ENCODE measurements at places on chromosomes 13 and 19.

DNA sequence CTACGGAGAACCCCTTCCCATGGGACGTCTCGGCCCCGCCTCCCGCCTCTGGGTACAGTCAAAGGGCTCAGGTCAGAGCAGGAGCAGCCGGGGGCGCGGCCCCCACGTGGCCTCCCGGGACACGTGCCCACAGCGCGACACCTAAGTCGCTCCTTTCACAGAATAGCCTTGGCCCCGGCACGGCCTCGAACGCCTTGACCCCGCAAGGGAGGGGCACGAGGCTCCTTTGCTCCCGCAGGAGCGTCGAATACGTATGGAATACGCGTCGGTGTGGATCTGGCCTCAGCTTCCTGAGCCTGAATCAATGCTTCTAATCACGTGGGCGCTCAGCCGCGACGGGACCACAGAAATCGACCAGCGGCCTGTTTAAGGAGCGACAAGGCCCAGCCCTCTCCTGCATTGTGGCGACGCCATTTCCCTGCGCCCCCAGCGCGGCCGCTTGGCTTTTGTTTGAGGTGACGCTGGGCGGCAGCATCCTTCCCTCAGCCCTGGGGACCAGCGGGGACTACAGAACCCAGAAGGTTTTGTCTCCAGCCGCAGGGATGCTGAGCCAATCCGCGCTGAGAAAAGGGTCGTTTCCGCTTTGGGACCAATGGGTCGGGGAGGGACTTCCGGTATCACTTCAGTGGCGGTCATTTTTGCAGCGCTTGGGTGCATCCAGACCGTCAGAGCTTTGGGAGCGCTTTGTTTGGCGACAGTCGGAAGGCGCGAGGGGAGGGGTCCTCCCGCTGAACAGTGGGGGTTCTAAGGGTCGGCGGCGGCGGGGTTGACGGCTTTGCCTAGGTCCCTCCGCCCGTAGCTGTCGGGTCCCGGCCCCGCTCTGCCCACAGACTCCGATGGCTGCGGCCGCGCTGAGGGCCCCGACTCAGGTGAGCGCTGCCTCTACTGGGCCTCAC is at the start of gene ZIK1:
Gene ZIK1 (plus strand): TSS at position 625 of the 896 bp plus-strand sequence. CDS start 212 bp downstream, at position 837.
- DNase-seq = peak; percentile 71

- no peak for DNase-seq
These were observed 201.0 kb upstream of the RXFP2 start for GRCh38 chr13:31538067-31539042.

- no peak for DNase-seq
These were observed 30.8 kb downstream of the EFNA2 start for GRCh38 chr19:1316466-1316865.

DNA sequence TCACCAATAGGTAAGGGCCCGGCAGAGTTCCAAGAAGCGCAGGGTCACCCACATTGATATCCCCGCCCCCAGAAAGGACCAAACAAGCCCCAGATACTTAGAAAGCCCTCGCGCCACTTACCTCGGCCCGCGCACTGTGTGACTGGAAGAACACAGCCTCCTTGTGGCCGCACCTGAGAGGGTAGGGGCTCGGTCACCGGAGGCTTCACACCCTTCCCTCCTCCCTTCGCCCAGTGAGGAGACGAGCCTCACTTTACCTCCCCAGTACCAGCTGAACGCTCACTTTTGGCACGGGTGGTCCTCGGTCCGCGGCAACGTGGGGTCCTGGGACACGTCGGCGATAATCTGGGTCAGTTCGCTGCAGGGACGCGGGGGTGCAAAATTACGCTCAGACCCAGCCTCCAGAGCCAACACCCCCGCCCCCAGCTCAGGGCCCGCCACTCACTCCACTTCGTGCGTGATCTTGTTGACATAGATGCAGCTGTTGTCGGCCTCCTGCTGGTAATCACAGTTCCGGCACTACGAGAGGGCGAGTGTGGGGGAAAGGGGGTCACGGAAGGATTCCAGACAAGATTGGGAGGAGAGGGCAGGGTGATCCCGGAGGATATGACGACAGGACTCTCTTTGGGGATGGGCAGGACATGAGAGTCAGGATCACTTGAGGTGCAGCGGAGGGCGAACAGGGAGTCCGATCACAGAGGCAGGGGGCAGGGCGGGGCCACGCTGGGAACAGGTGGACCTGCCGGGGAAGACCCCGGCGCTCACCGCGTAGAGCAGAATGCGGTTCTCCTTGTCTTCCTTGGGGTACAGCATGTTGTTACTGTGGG is 568 bp downstream of the POLR2I start:
- DNase-seq = no peak

- DNase-seq = no peak
These were observed 15.6 kb upstream of the LHFPL6 start for GRCh38 chr13:39618561-39618960.

GRCh38 chr19:19409205-19409604 is 3.7 kb downstream of the GATAD2A start:
- no peak for DNase-seq

GRCh38 chr19:17647071-17648020 is 40.8 kb downstream of the UNC13A start:
- DNase-seq = no peak

DNA sequence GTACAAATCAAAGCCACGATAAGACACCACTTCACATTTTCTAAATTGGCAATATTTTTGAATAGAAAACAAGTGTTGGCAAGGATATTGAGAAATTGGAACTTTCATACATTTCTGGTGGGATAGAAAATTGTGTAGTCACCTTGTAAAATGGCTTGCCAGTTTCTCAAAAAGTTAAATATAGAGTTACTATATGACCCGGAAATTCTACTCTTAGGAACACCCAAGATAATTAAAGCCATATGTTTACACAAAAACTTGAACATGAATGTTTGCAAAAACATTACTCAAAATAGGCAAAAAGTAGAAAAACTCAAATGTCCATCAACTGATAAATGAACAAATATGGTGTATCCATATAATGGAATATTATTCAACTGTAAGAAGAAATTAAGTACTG is 552.5 kb downstream of the TBC1D4 start:
- no peak for DNase-seq

DNA sequence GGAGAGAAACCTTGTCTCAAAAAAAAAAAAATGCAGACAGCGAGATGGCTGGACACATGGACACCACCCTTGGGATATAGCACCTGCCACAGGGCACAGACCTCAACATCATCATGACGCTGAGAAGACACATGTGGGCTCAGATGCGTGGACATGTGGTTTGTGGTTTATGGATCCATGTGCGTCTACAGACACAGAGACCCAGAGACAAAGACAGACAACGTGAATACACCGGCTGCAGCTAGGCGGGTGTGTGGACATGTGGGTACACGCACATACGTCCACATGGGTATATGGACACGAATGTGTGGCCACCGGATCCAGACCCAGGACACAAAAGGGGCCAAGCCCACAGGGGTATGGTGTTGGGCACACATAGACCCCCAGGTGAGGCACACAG is 1.3 kb downstream of the TNFSF14 start:
- no peak for DNase-seq

GRCh38 chr13:93522501-93522900 is 295.9 kb downstream of the GPC6 start:
- DNase-seq = no peak

DNA sequence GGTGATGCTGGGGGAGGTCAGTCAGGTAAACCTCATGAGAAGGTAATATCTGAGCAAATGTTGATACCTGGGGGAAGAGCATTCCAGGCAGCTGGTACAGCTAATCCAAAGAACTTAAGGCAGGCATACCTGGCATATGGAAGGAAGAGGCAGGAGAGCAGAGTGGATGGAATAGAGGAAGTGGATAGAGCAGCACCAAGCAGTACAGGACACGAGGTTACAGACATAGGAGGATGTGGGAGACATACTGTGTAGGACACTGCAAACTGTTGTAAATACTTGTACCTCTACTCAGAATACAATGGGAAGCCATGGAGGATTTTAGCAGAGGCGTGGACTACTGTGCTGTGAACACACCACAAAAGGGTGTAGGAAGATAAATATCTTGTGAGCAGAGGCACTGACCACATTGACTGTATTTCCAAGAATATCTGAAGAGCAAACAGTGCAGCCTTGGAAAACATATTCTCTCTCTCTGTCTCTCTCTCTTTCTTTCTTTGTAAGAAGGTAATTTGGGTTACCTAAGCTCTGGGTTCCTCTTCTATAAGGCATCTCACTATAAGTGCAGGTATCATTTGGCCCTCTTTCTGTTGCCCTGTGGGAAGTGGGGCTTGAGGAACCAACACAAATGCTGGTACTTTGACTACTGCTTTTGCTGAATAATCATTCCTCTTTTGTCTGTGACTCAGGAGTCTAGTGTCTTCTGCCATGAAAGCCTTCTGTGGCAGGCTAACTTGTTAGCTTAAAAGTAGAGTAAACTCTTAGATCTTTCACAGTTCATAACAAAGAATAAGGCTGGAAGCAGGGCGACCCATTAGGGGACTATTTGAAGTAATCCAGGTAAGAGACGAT is 238.0 kb downstream of the VWA8 start:
- no peak for DNase-seq

- DNase-seq = no peak
These were observed 21.4 kb upstream of the MICU2 start for GRCh38 chr13:21625366-21625765.

DNA sequence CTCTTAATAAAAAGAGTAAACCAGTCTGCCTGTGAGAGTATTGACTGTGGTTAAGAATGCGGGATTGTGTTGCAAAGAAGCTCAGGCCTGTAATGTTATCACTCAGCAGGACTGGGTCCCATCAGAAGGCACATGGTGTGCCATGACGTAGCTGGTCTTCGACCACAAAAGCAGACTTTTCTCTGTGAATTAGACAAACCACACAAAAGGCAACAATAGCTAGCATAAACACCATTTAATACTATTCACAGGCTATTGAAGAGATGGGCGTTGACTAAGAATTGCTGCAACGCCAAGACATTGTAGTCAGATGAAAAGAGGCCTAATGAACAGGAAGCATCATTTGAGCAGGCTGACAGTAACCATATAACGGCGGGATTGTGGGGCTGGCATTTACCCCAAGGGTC is 235.6 kb upstream of the SOX21 start:
- no peak for DNase-seq

DNA sequence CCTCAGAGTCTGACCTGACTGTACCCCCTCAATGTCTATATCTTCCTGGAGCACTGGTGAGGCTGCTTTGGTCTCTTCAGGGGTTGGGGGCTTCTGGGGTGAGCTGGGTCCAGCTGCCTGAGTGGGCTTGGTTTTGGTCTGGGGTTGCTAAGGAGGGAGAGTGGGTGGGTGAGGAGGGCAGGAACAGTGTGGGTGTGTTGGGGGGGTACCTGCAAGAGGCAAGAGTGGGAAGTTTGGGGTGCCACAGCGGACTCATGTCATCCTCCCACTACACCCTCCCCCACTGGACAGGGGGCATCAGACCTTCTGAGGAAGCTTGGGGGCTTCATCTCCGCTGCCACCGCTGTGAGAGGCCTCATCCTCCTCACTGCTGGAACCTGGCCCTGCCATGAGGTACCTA is 13.6 kb downstream of the ZNF575 start:
- DNase-seq = no peak

- no peak for DNase-seq
These were observed 102.5 kb downstream of the FAM216B start for GRCh38 chr13:42883771-42884467.

GRCh38 chr19:38049105-38049649 is 142.2 kb downstream of the SIPA1L3 start:
- no peak for DNase-seq

- DNase-seq = no peak
These were observed 45.1 kb upstream of the SPRY2 start for GRCh38 chr13:80386002-80386401.
